ENCODE measurements at places on chromosomes 13 and 19.

- H3K4me1 ChIP-seq = no peaks in the 10 kb centered on the region
- H3K27me3 ChIP-seq = peaks cover 74% of the 10 kb centered on the region
- DNase-seq = no peak
- H3K36me3 ChIP-seq = no peaks in the 10 kb centered on the region
- H3K27ac ChIP-seq = no peak overlapping the region
- no peak overlapping the region for H3K4me3 ChIP-seq
Observed at GRCh38 chr19:42153672-42154433, 21.6 kb upstream of the POU2F2 start.

DNA sequence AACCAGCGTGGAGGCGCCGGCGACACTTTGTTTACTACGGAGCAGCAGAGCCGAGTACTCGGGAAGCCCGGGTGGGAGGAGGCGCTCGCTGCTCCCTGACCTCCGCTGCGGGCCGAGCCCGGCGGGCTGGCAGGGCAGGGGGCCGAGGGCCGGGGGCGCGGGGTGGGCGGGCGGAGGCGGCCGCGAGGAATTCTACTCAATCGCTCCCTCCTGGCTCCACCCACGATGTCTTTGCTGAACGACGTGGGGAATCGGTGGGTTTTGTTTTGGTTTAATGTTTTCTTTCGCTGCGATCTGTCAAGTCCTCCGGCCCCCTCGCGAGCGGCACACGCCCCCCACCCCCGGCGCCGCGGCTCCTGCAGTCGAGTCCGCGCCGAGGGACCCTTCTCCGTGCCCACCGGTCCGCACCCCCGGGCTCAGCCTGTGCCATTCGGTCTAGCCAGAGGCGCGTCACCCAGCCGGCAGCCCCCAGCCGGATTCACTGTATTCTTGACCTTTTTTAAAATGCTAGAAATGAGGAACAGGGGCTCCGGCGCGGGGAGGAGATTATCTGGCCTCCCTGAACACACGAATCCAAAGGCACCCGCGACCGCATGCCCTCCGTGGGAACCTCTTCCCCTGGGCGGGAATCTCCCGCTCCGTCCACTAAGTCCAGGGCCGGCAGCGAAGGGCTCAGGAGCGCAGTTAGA, 636 bp upstream of the FOXO1 start:
- H3K27ac ChIP-seq = peak overlapping the region; percentile 96
- H3K4me1 ChIP-seq = peaks cover 26% of the 10 kb centered on the region
- H3K4me3 ChIP-seq = peak overlapping the region; percentile 98
- no peaks in the 10 kb centered on the region for H3K36me3 ChIP-seq
- DNase-seq = peak; percentile 24
- no peaks in the 10 kb centered on the region for H3K27me3 ChIP-seq

GRCh38 chr13:108680011-108680410, 50.6 kb downstream of the MYO16 start:
- no peak overlapping the region for H3K4me3 ChIP-seq
- no peaks in the 10 kb centered on the region for H3K36me3 ChIP-seq
- DNase-seq = no peak
- no peaks in the 10 kb centered on the region for H3K27me3 ChIP-seq
- no peaks in the 10 kb centered on the region for H3K4me1 ChIP-seq

DNA sequence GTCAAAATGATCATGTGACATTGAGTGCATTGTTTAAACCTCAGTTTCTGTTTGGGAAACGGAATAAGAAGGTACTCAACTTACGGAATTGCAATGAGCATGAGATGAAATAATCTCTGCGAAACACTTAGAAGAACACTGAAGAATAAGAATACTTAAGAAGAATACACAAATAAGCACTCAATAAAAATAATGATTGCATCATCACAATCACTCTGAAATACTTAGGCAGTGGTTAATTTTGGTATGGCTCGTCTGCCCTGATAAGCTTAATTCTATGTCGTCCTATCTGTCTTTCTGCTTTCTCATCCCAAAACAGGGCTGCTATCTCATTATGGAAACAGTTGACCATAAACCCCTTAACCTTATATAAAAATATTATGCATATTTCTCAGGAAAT, 823.6 kb downstream of the DIAPH3 start:
- DNase-seq = no peak
- no peaks in the 10 kb centered on the region for H3K27me3 ChIP-seq
- no peaks in the 10 kb centered on the region for H3K4me1 ChIP-seq
- no peak overlapping the region for H3K4me3 ChIP-seq
- no peaks in the 10 kb centered on the region for H3K36me3 ChIP-seq
